ENCODE measurements at places on chromosomes 7 and 10.

DNA sequence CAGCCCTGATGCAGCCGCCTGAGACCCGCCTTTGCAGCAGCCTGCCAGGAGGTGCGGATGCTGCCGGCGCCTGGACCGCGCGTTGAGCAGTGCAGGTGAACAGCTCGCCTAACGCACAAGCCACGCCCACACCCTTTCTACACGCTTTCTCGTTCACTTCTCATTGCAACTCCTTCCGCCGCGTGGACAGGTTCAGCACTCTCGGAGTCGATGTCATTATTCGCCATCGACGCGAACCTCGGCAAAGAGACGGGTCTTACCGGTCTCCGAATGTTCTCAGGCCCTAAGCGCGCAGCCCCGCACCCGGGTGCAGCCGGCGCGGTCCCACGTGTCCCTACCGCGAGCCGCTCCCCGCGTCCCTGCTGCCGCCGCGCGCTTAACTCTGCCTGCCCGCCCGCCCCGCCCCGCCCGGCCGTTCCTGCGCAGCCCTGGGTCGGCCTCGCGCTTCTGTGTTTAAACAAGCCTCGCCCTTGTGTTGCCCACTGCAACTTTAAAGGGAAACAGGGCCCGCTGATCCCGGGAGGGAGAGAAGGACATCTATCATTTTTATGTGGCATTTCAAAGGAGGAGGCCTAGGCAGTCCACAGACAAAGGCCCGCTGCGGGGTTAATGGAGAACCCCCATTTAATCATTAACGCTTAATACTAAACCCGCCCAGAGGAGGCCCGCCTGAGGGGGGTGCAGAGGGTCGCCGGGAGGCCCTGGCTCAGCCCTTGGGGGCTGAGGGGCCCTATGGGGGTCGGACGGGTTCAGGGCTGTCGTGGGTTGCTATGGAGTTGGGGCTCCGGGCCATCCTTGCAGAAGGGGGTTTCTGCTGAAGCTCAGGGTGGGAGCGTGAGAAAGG, 128.5 kb downstream of the WDR11 start:
- ATAC-seq = no peak

DNA sequence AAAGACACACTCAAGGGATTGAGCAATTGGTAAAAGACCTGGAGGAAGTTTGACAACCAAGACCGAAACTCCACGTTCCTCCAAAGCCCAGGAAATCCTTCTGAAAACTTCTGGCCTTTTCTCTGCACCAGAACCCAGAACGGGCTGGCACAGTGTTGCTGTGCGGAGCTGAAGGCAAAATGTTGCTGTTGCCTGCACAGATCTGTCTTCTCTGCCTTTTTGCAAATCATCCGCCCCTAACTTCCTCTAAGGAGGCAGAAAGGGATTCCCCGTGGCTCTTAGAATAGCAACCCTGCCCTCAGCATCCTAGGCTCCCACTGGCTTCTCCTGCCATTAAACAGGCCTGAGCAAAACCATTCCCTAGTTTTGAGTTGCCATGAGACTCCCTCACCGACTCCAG, 44.9 kb downstream of the FIGNL1 start:
- ATAC-seq = peak; percentile 52

- no peak for ATAC-seq
Observed at GRCh38 chr10:44856696-44857095, 54.4 kb upstream of the TMEM72 start.

- no peak for ATAC-seq
Observed at GRCh38 chr7:44538798-44539668, 2.1 kb downstream of the NPC1L1 start.

DNA sequence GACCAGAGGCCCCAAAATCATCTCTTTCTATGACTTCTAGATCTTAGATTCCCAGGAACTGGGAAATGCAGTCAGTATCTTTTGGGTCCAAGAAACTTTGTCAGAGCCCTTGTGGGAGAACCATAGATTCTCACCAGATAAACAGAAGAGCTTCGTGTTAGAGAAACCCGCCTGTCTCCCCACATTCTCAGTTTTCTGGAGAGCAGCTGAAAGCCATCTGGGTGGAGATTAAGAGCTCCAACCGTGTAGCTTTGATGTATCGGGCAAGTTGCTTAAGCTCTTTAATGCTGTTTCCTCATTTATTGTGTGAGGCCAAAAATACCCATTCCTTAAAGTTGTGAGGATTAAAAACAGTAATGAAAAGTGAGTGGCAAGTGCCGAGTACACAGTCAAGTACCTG, 107.6 kb downstream of the WDR37 start:
- ATAC-seq = no peak

DNA sequence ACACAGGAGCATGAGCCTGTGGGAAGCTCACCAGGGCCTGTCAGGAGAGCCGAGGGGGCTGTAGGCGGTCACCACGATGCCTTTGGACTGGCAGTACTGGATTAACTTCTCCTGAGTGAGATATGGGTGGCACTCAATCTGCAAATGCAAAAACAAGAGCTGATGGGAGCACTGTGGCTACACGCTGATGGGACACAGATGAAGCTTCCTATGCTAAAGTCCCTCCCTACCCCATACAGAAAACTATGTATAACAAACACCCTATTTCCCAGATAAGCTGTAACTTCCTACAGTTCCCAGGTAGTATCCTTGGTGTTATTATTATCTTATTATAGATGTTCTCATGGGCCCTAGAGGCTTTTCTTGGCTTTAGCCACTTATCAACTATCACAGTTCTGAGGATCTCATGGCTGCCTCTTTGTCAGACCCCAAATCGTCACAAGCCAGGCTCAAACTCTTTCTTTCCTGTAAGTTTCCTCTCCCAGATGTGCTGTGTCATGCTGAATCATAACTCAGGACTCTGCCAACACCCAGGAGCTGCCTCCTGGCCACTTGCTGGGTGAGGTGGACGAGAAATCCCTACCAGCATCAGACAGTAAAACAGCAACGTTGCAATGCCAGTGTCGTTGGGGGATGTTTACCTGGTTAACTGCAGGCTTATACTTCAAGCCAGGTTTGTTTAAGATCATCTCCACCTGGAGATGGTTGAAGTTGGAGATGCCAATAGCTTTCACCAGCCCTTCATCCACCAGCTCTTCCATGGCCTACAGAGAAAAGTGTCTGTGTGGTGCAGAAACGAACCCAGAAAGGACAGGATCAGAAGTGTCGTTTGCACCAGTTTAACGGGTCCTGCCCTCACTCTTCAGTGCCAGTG, 10.3 kb downstream of the AKR1B1 start:
- no peak for ATAC-seq

DNA sequence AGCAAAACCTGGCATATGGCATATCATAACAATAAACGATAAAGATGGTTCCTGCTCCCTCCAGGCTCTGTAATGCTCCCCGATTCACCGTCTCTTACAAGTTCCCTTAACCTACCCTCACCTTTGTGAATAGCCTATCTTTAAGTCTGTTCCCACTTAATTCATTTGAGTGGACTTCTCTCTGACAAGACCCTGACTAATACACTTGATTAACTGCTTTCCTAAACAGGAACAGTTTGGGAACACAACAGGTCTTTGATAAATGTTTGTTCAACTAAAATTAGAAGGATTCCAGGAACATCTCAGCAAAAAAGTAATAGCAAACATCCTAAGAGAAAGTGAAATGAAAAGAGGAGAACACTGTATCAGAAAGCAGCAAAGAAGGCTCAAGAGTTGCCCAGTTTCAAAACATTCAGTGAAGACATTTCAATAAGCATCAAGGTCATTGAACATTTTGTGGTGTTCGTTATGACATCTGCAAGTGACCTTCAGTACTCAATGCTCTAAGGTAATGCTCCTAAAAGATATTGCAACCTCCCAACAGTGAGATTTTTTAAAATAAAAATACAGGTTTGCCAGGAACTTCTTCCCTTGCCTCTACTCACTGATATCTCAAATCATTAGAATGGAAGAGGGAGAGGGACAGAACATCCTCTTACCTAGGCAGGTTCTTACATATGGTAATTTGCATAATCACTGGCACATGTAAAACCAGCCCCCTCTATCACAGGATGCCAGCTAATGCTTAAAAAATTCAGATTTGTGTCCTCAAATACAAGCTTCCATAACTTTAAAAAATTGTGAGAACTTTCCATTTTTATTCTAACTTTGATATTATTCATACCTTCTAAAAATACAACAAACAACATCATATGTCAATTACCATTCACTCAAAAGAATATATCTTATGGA, 11.4 kb upstream of the ARHGAP12 start:
- no peak for ATAC-seq

- ATAC-seq = no peak
Observed at GRCh38 chr7:29398011-29398410, 165.6 kb upstream of the PRR15 start.

DNA sequence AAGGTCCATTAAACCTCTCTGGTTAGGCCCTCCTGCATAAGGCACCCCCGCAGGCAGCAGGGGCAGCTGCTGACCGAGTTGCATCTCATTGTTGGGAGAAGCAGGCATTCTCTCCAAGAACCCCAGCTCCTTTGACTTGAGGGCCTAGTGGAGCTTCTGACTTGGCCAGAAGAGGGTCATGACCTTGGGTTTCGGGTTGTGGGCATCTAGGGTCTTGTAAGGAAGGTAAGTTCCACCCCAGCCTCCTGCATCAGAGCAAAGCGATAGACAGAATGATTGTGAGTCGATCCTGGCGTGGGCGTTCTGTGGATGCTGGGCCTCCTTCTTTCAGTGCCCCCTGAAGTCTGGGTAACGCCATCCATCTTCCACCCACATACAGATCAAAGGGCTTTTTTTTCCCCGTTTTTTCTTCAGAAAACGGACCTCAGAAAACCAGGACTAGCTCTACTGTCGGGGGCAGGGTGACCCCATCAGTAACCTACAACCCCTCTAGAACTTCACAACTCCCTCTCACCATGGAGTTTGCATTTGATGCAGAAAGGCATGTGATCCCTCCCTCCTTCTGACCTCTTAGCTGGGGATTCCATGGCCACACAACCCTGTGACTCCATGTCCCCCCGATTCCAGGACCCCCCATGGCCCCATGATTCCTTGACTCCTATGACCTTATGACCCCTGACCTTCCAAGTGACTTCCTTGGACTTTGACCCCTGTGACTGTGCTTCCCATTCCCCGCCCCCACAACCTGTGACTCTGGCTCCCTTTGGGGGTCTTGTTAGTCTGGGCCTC, 3.0 kb downstream of the SEMA4G start:
- ATAC-seq = no peak

GRCh38 chr7:21624320-21624719, 81.5 kb downstream of the DNAH11 start:
- no peak for ATAC-seq

DNA sequence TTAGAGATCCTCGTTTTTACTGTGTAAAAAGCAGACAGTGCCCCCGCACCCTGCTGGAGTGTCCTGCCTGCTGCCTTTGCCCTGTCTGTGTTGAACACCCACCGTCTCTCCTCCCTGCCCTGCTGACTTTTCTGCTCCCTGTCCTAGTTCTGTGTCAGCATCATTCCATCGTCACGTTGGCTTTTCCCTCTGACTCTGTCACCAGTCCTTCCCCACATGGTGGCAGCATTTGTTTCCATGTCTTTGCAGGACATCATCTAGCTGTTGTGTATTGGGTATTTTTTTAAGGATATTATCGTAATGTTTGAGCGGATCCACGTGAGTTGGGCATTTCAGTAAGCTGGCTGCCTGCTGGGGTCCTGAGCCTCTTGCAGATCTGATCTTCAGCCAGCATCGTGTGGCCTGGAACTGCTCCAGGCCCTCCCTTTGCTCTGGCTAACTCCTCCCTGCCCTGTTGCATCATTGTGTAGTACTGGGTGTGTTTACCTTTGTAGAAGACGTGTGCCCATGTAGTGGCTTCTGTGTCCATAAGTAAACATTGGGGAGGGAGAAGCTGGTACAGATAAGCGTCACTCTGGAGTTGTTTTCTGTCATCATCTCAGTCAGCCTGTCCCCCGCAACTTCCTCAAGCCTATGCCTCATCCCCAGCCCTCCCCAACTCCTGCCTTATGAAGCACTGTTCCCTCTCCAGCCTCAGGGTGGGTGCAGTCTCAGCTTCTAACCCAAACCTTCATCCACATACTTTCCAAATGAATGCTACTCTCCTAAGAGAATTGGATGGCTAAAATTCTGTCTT, 44.3 kb downstream of the TRRAP start:
- ATAC-seq = no peak

GRCh38 chr7:139784648-139785047, 6.8 kb upstream of the HIPK2 start:
- ATAC-seq = no peak

DNA sequence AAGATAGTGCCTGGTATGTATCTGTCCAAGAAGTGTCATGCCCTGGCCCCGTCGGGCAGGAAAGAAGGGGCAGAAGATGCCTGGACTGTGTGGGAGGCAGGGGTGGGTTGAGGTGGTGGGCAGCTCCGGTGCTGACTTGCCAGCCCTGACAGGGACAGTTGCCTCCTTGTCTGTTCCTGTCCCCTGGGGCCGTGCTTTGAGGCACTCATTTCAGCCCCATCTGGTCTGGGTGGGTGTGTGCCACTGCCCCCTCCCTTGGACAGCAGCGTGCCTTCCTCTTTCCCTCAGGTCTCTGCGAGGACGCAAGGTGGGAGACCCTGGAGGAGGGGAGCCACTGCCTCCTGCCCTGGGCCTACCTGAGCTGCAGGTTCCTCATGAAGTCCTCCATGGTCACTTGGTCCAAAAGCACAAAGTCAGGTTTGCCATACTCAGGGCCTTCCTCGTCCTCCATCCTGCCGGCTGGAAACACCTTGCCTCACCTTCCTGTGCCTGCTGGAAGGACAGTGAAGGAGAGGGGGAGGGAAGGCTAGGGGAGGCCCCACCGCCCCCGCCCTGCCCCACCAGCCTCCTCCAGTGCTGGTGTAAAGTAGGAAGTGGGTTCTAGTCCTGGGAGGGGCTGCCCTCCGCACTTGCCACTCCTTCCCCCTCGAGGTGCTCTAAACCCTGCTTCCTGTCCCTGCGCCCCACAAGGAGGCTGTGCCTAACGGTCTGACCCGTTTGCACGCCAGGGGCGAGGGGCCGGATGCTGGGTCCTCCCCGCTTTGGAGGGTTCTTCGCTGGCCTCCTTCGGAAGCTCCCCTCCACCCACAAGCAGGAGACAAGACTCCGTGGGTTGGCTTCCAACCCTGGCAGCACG, at the start of gene MYO1G:
Gene MYO1G (minus strand): TSS at position 505 of the 856 bp plus-strand sequence. CDS start 54 bp downstream, at position 451.
- ATAC-seq = peak; percentile 89

DNA sequence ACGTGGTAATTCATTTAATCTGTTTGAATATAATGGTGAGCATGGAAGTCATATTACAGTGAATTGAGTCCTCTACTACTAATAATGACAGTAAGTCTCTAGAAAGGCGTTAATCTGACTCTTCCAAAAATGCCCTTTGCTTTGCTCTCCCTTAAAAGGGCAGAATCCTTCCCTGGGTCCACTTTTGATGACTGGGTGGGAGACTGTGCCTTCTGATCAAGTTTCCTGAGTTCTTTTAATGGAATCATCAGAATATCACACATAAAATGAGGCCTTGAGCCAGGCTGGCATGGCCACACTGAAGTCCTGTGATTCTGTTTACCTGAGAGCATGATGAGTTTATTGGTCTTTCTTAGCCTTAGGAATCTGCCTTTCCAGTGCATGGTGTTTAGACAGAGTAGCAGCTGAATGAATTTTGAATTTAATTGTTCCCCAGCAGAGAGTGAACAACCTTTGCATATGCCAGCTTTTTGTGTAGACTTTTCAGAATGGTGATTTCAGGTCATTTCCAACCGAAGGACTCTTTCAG, 33.3 kb downstream of the PAPSS2 start:
- ATAC-seq = no peak

- ATAC-seq = no peak
Observed at GRCh38 chr10:47423476-47423875, 39.4 kb upstream of the ZNF488 start.

Data from stimulated activated memory B cell treated with anti-CD40 and anti-IgM and Interleukin-4, amounts not matched to agents 10 μg/mL and 1 μg/mL and 100 μg/mL, for 72 hours (primary cell).